ENCODE measurements at places on chromosomes 13 and 19.

GRCh38 chr19:1577929-1578618 is 9.9 kb upstream of the MEX3D start:
- DNase-seq = no peak

- DNase-seq = no peak
Observed at GRCh38 chr19:44779150-44779549, 1.5 kb downstream of the CBLC start.

DNA sequence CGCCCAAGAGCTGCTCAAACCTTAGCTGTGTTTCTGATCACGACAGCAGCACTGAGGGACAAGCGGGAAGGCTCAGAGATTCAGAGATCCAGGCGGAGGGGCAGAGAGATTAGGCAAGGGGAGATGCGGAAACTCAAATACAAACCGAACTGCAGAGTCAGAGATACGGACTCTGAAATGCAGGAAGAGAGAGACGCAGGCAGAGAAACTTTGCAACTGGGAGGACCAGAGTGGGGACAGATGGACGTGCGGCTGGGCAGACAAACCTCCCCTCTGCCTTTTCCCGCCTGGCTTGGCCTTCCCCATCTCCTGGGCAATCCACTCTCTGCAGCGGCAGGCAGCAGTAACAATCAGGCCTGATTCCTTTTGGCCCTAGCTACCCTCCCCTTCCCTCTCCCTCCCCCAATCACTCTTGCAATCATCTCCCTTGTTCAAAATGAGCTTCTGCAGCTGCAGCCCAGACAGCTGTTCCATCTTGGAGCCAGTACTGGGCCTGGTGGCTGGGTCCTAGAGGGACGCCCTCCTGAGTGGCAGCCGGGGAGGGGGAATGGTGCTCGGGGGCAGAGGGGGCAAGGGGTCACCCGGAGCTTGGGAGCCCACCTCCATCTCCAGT is 29.7 kb downstream of the OLFM2 start:
- no peak for DNase-seq

GRCh38 chr13:49836516-49836915 is 44.0 kb upstream of the KPNA3 start:
- no peak for DNase-seq

- DNase-seq = no peak
Observed at GRCh38 chr13:51856027-51856736, 5.6 kb upstream of the CCDC70 start.

GRCh38 chr19:32910874-32911273 is 41.3 kb upstream of the SLC7A9 start:
- DNase-seq = no peak

DNA sequence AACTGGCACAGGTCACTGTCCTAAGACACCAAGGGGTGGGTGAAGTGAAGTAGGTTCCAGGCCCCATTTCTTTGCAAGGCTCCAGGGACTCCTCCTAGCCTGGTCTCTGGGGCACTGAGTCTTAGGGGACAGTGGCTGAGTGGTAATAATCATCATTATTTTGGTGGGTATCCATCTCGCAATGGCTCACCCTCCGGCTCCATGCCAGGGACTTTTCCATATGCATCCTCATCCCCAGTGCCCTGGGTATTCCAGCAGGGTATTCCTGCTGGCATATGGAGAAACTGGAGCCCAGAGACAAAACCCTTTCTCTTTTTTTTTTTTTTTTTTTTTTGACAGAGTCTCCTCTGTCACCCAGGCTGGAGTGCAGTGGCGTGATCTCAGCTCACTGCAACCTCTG is 2.5 kb downstream of the PDE4A start:
- DNase-seq = no peak

Data from activated CD8-positive, alpha-beta memory T cell treated with anti-CD3 and anti-CD28 coated beads for 1 hour (primary cell).